ENCODE measurements at places on chromosomes 6 and 20.

DNA sequence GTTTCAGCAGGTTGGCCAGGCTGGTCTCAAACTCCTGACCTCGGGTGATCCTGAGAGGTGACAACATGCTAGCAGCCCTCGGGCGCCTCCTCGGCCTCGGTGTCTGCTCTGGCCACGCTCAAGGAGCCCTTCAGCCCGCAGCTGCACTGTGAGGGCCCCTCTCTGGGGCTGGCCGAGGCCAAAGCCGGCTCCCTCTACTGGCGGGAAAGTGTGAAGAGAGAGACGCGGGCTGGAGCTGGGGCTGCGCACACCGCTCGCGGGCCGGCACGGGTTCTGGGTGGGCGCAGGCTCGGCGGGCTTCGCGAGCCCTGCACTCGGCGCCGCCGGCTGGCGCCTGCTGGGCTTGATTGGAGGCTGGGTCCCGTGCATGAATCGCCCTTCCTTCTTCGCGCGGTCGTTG is 80.8 kb upstream of the RBM24 start:
- DNase-seq: no peak

DNA sequence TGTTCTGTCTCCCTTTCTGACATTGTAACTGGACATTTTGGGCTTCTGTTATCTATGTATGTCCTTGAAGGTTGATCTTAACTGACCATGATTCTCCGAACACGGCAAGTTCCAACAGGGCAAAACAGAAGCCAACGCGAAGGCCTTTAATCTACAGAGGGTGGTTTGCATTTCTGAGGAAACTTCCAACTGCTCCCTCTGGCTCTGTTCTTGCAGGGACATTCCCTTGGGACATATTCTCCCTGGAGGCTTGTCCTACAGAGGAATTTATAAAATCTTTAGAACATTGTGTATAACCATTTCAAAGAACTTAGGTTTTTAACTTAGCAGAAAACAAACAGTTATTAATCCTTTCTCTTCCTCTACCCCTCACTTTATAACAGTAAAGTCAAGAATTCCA is 189.0 kb upstream of the CDYL start:
- no peak for DNase-seq

GRCh38 chr6:157982563-157983405 is 1.1 kb downstream of the SYNJ2 start:
- no peak for DNase-seq

DNA sequence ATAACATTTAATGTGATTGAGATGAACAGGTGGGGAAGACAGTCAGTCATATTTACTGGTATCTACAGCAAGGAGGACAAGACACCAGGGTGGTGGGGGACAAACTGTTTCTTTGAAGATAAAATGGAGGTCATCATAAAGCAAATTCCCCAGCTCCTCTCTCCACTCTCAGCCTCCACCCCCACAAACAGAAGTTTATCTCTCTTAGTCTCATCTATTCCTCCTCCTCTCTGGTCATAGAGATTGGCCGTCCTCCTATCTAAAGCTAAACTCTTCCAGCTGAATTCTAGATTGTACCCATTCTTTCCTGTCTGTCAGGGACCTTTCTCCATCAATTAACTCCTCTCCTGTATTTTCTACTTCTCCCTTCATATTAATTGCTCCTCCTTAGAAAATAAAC is 71.1 kb downstream of the KIF6 start:
- DNase-seq: no peak

GRCh38 chr6:139847457-139847813 is 473.0 kb upstream of the CITED2 start:
- DNase-seq: no peak

Measured in hematopoietic multipotent progenitor cell treated with erythropoietin and hydrocortisone succinate and interleukin-3 and kit ligand, for 17 days (in vitro differentiated cells).